AG08395 (cell line): ENCODE measurements at places on chromosomes 2 and 18.

GRCh38 chr2:239534581-239535412, 134.0 kb upstream of the HDAC4 start:
- no peak for DNase-seq

DNA sequence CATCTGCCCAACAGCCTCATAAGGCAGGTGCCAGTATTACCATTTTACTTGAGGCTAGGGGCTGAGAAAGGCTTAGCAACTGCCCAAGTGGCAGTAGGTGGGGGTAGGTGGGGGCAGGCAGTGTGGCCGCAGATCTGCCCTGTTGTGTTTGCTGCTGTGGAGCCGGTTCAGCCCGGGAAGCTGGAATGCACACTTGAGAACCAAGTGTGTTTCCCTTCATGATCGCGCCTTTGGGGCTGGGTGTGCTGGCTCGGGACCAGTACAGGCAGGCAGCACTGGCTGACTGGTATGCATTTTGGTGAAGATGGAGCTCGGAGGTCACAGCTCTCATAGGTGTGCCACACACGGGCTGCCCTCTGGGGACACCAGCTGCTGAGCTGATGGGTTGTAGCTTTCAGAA, 85.1 kb downstream of the CABLES1 start:
- no peak for DNase-seq

DNA sequence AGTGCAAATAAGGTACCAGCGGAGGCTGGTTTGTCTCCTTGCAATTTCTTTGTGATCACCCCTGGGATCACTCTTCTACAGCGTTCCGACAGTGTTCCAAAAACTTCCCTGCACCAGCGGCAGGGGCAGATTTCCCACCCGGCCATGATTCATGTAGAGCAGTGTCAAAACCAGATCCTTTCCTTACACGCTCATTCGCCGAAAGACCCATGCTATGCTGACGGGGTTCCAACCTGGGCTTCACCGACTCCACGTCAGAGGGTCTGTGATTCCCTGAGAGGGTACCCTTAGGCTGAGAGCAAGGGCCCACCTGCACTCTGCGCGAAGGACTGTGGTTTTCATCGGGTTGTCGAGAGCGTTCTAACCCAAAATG, 423 bp upstream of the TTC27 start:
- DNase-seq, result peak; percentile 55

DNA sequence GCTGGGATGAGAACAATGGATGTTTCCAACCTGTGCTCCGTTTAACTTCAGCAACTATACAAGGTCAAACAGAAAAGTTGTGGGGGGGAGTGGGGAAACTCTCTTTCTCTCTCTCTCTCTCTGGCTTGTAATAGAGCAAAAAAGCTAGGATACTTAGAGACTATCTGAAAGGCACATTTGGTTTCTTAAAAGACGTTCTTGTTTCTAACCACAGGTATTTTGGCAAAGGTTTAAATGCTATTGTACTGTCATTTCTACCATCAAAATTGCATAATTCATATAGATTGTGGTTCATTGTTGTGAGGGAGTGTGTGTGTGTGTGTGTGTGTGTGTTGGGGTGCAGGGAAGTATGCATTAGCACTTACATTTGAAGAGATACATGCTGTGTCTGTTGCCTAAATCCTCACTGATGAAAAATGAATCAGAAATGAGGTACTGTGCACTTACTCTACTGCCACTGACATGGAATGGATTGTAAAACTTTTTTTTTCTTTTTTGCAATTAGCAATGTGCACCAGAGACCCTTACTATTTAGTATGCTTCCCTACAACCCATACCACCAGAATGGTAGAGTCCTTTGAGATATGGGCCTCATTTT, 841.0 kb upstream of the PIK3C3 start:
- DNase-seq, result peak; percentile 30

DNA sequence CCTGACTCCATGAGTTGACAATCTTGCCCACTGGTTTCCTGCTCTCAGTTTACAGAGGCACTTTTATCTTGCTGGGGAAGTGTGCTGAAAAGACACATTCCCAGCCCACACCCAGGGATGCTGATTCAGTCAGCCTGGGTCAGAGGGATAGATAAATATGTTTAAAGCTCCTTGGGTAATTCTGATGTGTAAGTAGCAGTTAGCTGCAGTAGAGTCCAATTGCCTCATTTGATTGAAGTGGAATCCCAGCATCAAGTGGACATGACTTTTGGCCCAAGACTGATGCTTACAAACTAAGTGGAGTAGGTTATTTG, 29.4 kb downstream of the PSD4 start:
- DNase-seq, result no peak

- no peak for DNase-seq
Observed at GRCh38 chr2:24449344-24449743, 41.7 kb upstream of the NCOA1 start.

DNA sequence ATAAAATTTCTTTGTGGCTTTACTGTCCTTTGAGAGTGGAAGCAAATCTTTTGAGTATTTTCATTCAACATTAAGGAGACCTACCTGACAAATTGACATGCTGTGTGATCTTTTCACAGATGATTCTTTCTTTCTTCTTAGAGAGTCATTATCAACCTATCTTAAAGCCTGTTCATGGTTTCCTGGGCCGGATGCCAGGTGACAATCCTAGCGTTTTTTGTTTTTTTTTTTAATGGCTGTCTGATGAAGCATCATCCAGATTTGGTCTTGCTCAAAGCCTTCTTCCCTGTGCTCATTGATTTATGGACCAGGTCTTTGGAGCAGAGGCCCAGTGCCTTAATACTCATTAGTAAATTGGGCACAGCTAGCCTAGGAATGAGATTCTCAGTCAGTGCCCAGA, 9.8 kb upstream of the MGAT5 start:
- peak; percentile 17 for DNase-seq

GRCh38 chr2:100262555-100263320, 59.6 kb downstream of the LONRF2 start:
- peak; percentile 72 for DNase-seq

DNA sequence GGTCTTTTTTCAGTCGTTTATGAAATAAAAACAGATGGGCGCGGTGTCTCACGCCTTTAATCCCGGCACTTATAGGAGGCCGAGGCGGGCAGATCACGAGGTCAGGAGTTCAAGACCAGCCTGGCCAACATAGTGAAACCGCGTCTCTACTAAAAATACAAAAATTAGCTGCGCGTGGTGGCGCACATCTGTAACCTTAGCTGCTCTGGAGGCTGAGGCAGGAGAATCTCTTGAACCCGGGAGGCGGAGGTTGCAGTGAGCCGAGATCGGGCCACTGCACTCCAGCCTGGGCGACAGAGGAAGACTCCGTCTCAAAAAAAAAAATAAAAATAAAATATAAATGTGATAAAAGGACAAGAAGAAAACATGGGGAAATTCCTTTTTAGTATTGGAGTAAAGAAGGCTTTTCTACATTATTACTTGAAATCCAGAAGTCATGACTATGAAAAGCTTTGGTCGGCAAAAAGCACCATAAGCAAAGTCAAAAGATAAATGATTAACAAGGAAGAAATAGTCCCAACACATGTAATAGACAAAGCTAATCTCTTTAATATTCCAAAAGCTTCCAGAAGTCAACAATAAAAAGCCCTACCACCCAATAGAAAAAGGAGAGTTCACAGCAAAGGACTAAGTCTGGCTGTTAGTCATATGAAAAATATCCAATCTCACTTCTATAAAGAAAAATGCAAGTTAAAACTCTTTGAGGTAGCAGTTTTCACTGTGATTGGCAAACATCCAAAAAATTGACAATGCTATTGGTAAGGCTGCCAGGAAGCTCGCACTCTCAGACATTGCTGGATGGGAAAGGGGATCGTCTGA, 1.4 kb upstream of the FAM168B start:
- no peak for DNase-seq

DNA sequence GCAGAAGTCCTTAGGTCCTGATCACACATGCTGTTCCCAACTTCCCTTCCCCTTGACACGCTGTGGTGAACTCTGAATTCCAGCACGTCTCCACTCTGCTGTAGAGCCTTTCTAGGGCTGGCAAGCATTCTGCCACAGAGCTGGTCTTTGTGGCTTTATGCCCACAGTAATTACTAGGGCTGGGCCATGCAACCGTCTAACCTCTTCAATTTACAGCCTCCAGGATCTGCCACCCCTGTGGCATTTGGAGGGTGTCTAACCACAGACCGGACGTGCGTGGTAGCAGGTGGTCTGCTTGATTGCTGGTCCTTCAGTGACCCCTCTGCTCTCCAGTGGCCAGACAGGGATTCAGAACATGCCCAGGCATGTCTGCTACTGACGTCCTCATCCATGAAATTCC, 43.1 kb upstream of the TGFA start:
- peak; percentile 31 for DNase-seq

- DNase-seq, result no peak
Observed at GRCh38 chr2:235545339-235546150, 51.7 kb downstream of the AGAP1 start.

- no peak for DNase-seq
Observed at GRCh38 chr2:137896467-137896866, 67.8 kb upstream of the HNMT start.

DNA sequence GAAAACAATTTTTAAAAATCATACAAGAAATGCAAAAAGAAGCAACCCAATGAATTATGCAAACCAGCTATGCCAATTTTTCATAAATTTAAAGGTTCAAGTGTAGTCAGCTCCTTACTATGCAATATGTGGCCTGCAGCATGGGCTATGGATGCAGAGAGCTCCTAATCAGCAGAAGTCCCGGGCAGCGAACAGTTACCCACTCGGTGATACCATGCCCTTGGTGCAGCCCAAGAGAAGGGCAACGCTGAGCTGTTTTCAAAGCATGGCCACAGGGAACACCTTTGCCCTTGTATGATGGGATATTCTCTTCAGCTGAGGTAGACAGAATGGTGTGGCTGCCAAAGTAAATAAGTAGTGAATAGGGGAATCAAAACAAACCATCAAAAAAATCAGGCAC, 17.3 kb upstream of the ARL5A start:
- DNase-seq, result no peak

- no peak for DNase-seq
Observed at GRCh38 chr18:46458472-46458871, 198.5 kb downstream of the LOXHD1 start.

DNA sequence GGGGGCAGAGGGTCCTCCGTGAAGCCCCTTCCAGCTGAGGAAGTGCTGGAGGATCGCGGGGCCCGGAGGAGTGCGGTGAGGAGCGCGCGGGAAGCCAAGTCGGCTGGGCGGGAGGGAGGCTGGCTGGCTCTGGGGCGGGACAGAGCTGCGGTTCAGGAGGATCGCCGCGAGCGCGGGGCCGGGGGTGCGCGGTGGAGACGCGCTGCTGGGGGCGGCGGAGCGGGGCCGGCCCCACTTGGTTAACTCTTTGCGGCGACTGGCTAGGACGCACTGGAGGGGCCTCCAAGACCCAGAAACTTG, 464 bp downstream of the CYBRD1 start:
- DNase-seq, result peak; percentile 31

DNA sequence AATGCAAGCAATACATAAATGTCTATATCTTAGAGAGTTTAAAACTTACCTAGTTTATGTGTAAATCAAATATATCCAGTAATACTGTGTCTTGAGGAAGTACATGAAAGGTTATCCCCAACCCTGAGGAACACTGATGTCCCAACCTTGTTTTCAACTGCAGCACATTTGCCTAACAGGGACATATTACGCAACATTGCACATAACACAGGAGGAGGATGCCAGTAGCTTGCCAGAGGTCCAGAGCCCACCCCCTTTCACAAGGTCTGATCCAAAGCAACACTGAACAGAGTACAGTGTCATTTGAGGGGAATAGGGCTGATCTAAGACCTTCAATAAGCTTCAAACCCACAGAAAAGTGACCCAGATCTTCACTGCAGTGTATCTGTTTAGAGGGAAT, 678.5 kb downstream of the ARHGAP15 start:
- no peak for DNase-seq

GRCh38 chr2:101356055-101356454, 31.2 kb downstream of the CREG2 start:
- DNase-seq, result no peak

- DNase-seq, result no peak
Observed at GRCh38 chr18:52439457-52439856, 99.5 kb downstream of the DCC start.

GRCh38 chr18:47461977-47462376, 210.5 kb upstream of the SKOR2 start:
- no peak for DNase-seq

GRCh38 chr18:36035253-36035652, 32.1 kb downstream of the RPRD1A start:
- peak; percentile 5 for DNase-seq

DNA sequence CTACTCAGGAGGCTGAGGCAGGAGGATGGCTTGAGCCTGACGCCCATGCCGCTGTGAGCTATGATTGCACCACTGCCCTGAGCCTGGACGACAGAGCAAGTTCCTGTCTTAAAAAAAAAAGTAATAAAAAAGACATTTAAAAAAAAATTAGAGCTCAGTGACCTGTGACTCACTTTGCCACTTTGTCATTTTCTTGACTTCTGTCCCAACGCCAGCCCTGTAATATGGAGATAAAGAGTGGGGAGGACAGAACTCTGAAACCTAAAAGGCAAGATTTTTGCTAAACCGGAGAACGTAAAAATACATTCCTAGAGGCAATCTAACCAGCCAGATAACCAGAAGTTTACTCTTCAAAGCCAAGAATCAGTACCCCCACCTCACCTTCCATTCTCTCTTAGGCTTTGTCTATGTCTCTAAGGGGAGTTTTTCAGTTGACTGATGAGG, 49.0 kb downstream of the PRKRA start:
- DNase-seq, result no peak

GRCh38 chr18:7786569-7786968, 219.5 kb downstream of the PTPRM start:
- DNase-seq, result no peak
